ENCODE measurements at places on chromosomes 4 and X.

GRCh38 chr4:113435893-113436292 is 325.6 kb downstream of the CAMK2D start:
- no peak for DNase-seq

GRCh38 chr4:5893004-5893580 is at the start of gene CRMP1:
TSS of gene CRMP1 (minus strand) at chr4:5893086. CDS start at chr4:5892969, 117 bp downstream.
- DNase-seq, result no peak

- DNase-seq, result no peak
Observed at GRCh38 chr4:113901994-113902787, 77.3 kb downstream of the ARSJ start.

DNA sequence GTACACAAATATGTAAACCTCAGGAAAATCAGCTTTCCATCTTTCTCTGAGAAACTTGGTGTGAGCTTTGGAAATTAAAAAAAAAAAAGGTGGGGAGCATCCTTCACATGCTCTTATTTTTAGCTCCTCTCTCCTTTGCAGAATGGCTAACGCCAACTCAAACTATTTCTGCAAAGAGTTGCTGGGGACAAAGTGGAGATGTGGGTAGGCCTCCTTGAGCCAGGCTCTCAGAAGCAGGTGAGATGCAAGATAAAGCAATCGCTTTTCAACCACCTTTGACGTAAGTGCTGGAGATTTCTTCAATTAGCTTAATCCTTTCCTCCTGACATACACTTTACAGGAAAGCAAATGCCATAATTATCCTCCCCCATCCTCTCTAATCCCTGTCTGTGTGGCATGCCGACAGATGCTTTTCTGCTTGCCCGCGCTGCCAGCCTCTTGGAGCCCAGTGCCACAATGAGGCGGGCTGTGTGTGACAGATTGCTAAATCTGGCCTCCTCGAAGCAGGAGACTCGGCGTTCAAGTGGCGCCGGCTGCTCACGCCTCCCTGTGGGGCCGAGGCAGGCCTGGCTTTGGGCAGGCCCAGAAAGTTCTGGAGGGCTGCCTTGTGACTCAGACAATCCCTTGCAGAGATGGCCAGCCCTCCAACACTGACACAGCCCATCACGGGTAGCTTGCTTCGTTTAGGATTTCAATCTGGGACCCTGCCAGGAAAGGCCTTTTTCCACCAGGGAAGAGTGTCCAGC is 64.9 kb upstream of the SOD3 start:
- DNase-seq, result no peak

- DNase-seq, result no peak
Observed at GRCh38 chr4:122858705-122859104, 32.1 kb downstream of the FGF2 start.

DNA sequence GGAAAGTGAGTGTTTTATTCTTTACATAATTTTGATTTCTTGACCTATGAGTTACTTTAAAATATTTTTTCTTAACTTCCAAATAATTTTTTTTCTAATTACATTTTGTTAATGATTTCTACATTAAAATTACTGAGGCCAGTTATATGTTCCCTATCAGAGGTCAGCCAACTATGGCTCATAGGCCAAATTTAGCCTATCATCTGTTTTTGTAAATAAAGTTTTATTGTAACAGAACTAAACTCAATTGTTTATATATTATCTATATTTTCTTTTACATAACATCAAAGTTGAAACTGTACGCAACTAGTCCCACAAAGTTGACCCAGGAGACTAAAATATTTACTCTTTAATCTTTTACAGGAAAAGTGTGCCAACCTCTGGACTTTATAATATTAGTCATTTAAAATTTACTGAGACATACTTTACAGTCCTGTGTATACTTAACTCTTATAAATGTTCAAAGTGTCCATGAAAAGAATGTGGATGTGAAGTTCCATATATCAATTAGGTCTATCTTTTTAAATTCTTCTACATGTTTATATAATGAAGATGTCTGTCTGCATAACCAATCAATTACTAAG is 26.2 kb downstream of the ASB5 start:
- no peak for DNase-seq

DNA sequence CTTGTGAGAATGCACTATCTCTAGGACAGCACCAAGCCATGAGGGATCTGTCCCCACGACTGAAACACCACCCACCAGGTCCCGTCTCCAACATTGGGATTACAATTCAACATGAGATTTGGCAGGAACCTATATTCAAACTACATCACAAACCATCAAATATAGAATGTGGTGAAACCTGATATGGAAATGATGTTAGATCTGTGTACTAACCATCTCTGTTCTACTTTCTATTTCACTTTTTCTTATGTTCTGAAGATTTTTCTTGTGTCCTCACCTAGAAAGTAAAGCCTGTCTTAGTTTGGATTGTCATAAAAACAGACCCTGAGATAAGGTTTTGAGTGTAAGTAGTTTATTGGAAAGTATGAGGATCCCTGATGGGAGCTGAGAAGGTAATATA is 37.8 kb upstream of the TACR3 start:
- DNase-seq, result no peak

DNA sequence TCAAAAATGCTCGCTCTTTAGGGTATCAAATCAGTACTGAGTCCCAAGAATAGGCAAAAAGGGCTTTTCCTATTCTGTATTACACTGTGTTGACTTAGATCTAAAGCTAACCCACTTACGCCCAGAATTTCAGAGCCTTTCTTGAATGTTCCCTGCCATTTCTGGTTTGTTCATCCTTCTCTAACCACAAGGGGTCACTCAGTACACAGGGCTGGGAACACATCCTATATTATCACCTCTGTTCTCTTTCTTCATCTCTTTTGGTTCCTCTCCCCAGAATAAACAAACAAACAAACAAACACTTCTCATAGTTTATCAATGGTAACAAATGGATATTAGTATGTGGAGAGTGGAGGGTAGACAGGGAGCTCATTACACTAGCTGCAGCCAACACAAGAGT is 25.5 kb upstream of the MORC4 start:
- no peak for DNase-seq

GRCh38 chr4:171765514-171765913 is 47.7 kb upstream of the GALNTL6 start:
- DNase-seq, result no peak

GRCh38 chr4:61446941-61447340 is 246.8 kb downstream of the ADGRL3 start:
- DNase-seq, result no peak

DNA sequence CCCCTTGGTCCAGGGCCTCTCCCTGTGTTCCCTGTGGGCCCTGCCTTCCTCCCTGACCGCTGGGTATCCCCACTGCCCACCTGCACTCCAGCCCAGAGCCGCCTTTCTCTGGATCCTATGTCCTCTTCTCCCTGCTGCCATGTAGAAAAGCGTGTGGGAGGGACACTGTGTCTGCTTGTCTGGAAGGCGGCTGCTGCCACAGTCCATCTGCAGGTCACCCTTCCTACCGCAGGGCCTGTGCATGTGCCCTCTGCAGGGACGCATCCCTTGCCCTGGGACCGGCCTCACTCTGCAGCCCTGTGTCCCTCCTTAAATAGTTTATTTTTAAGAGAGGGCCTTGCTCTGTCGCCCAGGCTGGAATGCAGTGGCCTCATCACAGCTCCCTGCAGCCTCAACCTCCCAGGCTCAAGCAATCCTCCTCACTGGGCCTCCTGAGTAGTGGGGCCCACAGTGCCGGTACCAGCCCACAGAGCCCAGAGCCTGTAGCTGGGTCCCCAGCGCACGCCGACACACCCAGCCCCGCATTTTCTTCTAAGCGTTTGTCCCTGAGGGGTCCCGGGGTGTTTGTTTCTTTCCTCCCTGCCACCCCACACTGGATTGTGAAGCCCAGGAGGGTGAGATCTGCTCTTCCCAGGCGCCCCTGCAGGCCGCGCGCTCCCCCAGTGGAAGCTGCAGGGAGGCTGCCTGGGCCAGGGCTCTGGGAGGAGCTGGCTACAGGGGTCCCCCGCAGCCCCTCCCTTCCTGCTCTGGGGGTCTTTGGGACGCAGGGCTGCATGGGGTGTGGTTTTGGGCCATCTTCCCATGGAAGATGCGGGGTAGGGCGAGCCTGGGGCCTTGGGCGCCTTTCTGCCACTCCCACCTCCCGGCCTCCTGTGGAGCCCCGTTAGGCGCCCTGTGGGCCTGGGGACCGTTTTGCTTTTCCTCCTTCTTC is 12.8 kb upstream of the NAT8L start:
- no peak for DNase-seq

DNA sequence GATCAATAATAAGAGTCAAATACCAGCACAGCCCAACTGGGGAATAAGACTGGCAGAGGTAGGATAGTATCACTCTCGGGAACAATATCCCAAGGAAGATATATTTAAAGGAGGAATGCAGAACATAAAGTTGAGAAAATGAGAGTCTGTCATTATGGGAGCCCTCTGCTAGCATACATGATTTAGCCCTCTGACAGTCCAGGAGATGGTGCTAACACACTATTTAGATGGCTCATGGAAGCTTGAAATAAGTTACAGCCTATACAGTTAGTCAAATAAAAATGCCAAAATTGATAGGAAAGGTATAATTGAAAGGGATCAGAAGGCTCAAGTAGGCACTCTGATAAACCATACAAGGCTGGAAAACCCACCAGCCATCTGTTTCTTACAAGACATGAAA is 201.0 kb upstream of the NEIL3 start:
- DNase-seq, result no peak

GRCh38 chr4:41334182-41334581 is 77.5 kb downstream of the UCHL1 start:
- no peak for DNase-seq

- DNase-seq, result peak; percentile 87
Observed at GRCh38 chrX:46446727-46447378, 98.4 kb downstream of the ZNF674 start.

- DNase-seq, result peak; percentile 39
Observed at GRCh38 chrX:154696676-154697045, 43.3 kb upstream of the CTAG2 start.

GRCh38 chr4:184732126-184732525 is 1.8 kb downstream of the CENPU start:
- DNase-seq, result no peak

DNA sequence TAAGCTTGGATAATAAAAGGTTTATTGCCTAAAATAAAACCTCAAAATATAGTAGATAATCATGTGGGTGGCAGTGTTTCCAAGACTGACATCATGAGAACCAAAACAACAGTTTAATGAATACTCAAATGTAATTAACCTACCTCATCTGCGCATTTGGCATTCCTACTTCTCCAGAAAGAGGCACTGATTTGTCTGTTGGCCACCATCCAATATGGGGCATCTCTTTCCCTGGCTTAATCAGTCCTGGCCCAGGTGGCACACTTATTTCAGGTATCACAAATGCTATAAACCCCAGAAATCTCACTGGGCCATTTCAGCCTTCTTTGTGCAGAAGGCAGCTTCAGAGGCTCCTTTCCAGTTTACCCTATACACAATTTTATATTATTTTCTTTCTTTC is 192.2 kb downstream of the COMMD8 start:
- no peak for DNase-seq

- no peak for DNase-seq
Observed at GRCh38 chr4:151744614-151745013, 16.2 kb downstream of the GATB start.

GRCh38 chr4:107991945-107992630 is 2.4 kb downstream of the HADH start:
- DNase-seq, result peak; percentile 21

DNA sequence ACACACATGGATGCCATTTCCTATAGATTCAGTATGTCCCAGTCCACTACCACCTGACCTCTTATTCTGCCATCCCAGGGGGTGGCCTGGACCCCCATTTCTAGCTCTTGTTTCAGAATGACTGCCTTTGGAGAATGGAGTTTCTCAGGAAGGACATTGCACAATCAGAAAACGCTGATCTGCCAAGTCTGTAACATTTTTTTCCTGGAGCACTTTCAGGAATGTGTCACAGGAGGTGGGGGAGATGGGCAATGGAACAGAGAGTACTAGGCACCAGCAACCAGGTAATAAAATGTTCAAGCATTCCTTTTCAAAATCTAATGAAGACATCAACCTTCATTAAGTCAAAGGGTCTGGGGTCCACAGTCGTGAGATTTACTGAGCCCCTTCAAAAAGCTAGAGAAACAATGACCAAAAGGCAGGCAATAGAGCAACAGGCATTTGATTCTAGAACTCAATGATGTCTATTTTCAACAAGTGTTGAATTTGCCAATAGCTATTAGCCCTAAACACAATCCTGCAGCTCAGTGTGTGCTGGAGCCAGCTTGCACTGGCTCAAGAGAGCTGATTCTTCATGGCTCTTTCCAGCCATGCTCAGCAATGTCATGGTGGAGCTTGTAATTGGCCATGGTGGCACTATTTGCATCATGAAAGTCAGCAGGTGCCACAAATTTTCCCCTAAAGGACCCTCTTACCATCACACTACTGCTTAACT is 87.1 kb downstream of the KDR start:
- no peak for DNase-seq

GRCh38 chr4:150769248-150769647 is 187.3 kb downstream of the MAB21L2 start:
- DNase-seq, result peak; percentile 68

- DNase-seq, result peak; percentile 52
Observed at GRCh38 chrX:120604361-120604782, 471 bp downstream of the MCTS1 start.

GRCh38 chr4:106695501-106696262 is 327.1 kb upstream of the GIMD1 start:
- DNase-seq, result peak; percentile 80

- DNase-seq, result no peak
Observed at GRCh38 chr4:2222838-2223237, 19.1 kb downstream of the HAUS3 start.

DNA sequence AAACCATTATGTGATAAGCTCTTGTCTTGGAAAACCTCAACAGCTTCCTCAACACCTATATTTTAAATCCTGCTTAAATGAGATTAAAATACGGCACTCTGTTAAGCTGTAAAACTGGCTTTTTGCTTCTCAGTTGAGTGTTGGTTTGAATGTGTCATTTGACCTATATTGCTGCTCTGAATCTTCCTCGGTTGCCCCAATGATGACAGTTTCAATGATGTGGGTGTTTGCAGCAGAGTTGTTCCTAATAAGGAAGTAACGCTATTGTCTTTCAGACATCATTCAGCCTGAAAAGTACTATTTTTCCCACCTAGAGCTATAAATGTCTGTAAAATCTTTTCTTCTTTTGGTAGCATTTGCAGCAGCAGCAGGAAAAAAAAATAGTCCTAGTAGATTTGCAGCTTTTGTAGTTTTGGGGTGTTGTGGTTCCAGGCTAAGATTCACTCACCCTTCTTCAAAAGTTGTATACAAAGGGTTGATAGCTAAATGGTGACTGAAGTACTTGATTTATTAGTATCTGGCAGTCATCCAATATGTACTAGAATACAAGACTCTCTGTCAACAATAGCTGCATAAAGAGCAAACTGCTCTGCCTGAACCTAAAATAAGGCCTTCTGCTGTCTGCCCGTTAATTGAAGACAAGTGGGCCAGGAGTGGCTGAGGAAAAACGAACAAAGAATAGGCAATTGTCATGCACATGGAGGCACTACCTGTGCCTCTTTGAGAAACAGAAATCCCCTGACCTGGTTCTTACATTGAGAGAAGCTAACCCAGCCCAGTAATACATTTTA is 333.1 kb downstream of the IL1RAPL1 start:
- no peak for DNase-seq

Data from MV-4-11 (cell line).